ENCODE measurements at places on chromosomes 6 and 20.

DNA sequence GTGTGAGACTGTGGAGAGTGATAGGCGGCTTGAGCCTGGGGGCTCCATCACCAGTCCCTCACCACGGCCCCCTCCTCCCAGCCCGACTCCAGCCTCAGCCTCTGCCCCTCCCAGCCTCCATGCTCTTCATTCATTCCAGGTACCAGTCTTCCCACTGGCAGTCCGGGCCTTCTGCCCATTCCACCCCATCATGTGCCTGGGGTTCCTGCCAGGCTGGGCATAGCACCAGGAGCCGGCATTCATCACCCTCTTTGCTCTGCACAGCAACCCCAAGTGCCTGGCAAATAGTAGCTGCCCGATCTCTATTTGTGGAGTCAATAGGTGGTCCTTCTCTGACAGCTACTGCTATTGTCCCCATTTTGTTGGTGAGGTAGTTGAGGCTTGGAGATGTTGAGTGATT lies 39.6 kb upstream of the GTSF1L start:
- no peak for DNase-seq

- DNase-seq: no peak
These were observed 169.4 kb downstream of the TRDN start for GRCh38 chr6:123467392-123467791.

DNA sequence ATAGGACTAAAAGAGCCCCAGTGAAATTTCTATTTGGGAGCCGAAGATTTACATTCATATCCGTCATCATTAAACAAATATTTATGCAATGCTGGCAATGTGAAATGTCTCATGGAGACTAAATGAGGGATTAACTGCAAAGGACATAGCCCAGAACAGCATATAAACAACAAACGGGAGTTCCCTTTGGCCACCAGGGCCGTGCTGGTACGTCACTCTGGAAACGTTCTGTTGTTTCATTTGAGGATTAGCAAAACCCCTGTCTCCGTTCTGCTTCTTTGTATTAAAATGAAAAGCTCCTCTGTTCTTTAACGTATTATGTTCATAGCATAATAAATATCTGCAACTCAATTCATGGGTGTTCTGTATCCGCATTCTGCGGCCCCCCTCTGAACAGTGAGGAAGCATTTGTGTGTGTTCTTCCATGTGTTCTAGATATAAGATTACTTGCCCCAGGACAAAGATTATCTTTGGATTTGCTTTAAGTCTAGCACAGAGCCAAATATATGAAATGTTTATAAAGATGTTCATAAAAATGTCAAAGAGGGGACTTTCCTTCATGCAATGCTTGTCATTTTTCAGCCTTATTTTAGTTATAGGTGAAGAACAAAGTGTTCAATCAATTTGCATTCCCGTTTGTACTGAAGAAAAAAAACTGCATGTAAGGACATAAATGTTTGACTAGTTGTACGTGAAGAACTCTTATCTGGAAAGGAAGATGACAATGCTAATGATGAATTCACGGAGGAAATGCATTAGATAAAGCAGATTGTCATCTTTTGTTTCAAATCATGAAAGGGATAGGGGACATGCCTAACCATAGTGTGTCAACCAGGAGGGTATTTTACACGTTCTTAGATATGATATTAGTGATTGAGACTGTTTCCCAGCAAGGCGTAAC lies 90.0 kb upstream of the TNFAIP3 start:
- no peak for DNase-seq

- no peak for DNase-seq
These were observed 29.1 kb upstream of the APCDD1L start for GRCh38 chr20:58544286-58544685.

GRCh38 chr20:34907616-34908469 lies 31.4 kb downstream of the ACSS2 start:
- no peak for DNase-seq

- peak; percentile 75 for DNase-seq
These were observed at the start of gene CDC40 for GRCh38 chr6:110180228-110181008. Gene CDC40 (plus strand): TSS chr6:110180427. CDS start chr6:110180445, 18 bp downstream.

DNA sequence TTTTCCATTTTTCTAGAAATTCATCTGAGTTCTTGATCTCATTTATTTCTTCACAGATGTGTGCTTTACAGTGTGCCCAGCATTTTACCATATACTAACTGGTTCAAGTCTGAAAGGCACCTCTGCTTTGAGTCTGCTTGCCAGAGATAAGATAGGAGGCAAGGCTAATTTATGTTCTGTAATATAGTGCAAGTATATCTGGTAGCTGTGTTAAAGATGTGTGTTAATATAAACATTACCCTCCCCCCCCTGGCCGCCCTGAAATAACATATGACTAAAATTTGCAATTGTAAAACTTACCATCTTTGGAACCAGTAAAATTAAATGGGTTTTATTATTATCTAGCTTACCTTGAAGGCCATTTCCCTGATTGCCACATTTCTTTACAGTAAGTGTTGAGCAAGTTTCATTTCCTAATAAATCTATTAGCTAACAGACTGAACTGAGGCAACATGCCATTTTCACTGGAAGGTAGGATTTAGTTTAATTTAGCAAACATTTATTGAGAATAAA lies 2.7 kb downstream of the FBXO9 start:
- peak; percentile 80 for DNase-seq

GRCh38 chr6:105648276-105648675 lies 245.4 kb upstream of the PREP start:
- no peak for DNase-seq

- no peak for DNase-seq
These were observed 126.8 kb upstream of the SLC35B3 start for GRCh38 chr6:8562125-8562524.

DNA sequence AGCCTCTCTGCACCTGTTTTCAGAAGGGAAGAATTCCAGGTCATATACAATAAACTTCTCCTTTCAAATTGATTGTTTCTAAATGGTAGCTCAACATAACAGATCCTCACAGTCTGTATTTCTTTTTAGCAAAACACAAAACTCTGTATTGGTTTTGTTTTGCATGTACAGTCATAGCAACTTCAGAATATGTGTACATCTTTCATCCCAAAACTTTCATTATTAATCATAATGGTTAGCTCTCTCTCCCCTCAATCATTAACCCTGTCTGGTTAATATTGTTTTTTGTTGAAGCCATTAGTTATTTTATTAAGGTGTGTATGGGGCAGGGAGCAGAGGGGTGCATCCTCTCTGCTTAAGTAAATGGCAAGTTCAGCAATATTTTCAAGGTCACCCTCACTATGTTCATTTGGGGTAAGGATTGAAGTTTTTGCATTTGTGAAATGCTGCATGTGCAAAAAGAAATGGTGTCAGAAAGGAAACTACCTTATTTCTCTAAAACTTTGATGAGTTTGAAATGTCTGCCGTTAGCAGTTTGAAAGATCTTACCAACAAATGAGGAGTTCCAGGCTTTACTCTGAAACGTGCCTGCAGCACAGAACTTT lies 136.8 kb upstream of the BTBD3 start:
- no peak for DNase-seq

- DNase-seq: no peak
These were observed 3.8 kb downstream of the NCOA7 start for GRCh38 chr6:125794342-125795137.

- DNase-seq: peak; percentile 29
These were observed 131.8 kb upstream of the PROKR2 start for GRCh38 chr20:5448449-5449118.

GRCh38 chr20:23637282-23638221 lies at the start of gene CST3:
Gene CST3 (minus strand): TSS chr20:23637955. CDS start chr20:23637862, 93 bp downstream.
- DNase-seq: peak; percentile 89

GRCh38 chr6:136777651-136778050 lies 14.6 kb downstream of the MAP3K5 start:
- DNase-seq: no peak

DNA sequence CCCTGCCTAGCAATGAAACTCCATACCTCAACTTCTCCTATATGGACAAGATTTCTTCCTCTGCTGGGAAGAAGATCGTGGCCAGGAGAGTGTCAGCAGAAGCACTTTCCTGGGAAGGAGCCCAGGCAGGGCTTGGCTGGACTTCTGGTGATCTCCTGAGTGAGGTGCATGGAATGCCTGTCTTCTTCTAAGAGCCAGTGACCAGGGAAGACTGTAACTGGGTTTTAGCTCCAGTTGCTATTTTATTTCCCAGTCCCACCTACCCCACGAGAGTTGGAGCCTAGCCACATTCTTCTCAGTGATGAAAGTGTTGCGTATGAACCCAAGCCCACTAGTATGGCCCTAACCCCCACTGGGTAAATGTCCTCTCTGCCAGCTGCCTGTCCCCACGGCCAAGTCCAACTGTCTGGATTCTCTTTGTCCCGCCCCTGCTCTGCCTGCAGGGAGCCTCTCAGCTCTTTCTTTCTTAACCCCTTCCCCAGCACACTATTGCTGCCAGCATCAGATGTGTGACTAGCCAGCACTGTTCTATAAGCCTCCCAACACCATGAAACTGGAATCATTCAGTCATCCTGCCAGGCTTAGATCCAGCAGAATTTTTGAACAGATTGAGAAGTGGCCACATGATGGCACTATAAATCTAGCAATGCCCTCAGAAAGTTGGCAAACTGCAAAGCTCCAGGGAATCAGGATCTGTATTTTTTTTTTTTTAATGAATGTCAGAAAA lies 69.8 kb upstream of the FAM184A start:
- peak; percentile 71 for DNase-seq

DNA sequence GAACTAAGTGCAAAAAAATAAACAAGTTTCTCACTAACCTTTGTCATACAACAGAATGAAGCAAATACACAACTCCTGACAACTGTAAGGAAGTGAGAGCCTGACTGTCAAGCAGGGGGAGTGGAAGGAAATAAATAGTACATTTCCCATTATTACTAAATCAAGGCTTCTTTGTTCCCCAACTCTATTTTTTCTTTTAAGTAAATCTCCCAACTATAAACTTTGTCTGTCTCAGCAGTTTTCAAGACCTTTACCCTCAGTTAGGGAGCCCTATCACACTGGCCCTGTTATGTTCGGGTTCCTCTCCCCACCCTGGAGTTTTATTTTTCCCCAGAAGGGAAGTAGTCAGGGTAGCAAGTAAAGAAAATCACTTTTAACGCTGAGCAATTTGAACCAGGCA lies 24.1 kb upstream of the IPCEF1 start:
- DNase-seq: no peak

DNA sequence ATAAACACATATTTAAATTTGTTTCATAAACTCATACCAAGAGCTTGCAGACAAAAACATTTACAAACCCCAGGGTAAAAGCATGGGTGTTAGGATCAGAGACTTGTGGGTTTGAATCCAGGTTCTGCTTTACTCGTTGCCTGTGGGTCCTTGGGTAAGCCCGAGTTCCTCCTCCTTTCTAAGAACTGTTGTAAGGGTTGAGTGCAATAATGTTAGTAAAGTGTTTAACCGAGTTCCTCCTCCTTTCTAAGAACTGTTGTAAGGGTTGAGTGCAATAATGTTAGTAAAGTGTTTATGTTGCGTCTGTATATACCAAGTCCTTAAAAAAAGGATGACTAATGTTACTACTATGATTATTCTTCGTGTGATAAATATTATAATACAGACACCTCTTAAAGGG lies 18.7 kb downstream of the CCDC170 start:
- DNase-seq: no peak

- peak; percentile 62 for DNase-seq
These were observed 3.1 kb downstream of the HM13 start for GRCh38 chr20:31517373-31517772.

DNA sequence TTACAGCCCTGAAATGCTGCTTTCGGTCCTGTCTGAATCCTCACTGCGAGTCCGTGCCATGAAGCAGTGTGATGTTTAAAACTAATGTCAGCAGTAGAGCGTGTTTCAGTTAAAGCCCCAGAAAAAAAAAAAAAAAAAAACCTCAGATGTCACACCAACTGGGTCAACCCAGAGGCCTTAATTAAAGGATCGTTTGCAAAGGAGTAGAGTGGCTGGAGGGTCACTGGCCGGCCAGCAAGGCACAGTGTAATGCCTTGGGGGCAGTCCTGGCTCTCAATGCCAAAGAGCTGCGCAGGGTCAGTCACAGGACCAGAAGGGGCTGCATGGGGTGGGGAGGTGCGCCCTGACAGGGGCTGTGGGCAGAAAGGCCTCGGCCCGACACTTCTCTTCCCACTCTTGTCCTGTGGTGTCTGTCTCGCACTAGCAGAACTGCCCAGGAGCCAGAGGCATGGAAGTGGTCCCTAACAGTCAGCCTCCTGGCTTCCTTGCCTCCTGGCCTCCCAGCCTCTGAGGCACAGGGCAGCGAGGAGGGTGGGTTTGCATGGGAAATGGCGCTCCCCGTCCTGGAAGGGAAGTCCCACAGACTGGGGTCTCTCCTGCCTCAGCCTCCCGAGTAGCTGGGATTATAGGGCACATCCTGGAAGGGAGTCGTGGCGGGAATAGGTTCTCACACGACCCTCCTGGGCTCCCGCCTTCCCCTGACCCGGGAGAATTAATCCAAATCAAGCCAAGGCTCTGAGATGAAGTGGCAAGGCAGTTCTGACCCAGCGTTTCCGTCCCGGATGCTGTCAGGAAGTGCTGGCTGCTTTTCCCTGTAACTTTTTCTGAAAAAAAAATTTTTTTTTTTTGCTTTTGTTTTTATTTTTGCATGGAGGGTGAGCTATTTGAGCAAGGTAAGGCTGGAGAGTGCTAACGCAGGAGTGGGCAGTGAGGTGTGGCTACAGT lies 53.7 kb upstream of the MPC1 start:
- no peak for DNase-seq

DNA sequence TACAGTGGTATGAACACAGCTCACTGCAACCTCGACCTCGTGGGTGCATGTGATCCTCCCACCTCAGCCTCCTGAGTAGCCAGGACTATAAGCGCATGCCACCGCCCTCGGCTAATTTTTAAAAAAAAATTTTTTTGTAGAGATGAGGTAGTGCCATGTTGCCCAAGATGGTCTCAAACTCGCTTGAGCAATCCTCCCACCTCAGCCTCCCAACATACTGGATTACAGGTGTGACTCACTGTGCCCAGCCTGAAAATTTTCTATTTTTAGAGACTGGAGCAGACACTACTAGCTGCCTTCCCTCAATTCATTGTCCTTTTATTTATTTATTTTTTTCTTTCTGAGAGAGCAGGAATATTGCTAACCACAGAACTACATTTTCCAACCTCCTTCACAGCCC lies 20.3 kb upstream of the GTF3C6 start:
- DNase-seq: no peak

GRCh38 chr6:119256978-119257462 lies 92.5 kb downstream of the MAN1A1 start:
- DNase-seq: peak; percentile 74

- DNase-seq: no peak
These were observed 68.8 kb downstream of the CDS2 start for GRCh38 chr20:5195655-5196054.

DNA sequence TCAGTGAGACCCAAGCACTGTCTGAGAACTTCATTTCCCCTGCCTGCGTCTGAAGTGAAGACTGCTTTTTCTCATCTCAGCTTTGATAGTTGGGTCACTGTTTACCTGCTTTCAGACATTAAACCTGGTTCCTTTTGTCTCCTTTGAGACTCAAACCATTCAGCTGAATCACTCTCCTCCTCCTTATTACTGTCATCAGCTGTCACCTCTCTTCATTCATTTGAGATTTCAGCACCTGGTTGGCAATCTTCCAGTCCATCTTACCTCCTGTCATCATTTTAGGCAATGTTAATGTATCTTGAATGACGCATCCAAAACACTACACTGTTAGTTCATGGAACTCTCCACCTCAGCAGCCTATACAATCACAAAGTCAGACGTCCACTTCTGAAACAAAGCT lies 34.3 kb upstream of the SOX4 start:
- no peak for DNase-seq
